ENCODE measurements at places on chromosomes 12 and 14. TPM values are rescaled to one million over a fixed set of nuclear protein-coding genes. Genes with fewer than 3 reads are reported as not detected.

SPATS2 gene
- total RNA-seq, result 14.9 TPM

GRCh38 chr12:28550757-28551704, 360.8 kb downstream of the CCDC91 start:
- DNase-seq, result peak; percentile 88

- no peak for DNase-seq
These were observed 319.5 kb downstream of the FUT8 start for GRCh38 chr14:65731933-65732506.

- no peak for DNase-seq
These were observed 160.5 kb downstream of the PAH start for GRCh38 chr12:102756530-102756929.

DNA sequence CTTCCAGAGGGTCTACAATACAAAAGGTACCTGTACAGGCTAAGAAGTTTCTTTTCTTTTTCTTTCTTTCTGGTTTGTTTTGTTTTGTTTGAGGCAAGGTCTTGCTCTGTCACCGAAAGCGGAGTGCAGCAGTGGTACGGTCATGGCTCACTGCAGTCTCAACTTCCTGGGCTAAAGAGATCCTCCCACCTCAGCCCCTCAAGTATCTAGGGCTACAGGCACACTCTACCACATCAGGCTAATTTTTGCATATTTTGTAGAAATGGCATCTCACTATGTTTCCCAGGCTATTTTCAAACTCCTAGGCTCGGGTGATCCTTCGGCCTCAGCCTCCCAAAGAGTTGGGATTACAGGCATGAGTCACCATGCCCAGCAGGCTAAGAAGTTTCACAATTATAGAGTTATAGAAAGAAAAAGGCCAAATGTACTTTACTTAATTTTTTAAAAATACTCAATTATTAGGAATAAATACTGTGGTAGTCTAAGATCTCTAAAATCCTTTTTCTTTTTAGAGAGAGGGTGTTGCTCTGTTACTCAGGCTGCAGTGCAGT, 3.0 kb upstream of the PIGH start:
- DNase-seq, result no peak

CLEC6A gene
- not detected for total RNA-seq

DNA sequence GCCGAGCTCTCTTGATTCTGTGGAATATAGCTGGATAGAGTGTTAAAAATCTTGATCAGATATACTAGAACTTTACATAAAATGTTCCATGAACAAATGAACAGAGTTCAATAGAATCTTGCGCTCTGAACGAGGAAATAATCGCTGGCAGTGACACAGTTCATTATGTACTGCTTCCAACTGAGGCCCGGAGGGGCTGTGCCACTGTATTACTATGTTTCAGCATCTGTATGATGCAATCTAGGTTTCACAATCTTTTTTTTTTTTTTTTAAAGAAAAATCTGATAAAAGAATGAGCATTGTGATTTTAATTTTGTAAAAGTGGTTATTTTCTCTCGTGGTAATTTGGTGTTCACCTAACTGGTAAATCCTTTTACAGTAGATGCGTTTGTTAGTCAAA, 77.2 kb downstream of the FERMT2 start:
- DNase-seq, result no peak

DNA sequence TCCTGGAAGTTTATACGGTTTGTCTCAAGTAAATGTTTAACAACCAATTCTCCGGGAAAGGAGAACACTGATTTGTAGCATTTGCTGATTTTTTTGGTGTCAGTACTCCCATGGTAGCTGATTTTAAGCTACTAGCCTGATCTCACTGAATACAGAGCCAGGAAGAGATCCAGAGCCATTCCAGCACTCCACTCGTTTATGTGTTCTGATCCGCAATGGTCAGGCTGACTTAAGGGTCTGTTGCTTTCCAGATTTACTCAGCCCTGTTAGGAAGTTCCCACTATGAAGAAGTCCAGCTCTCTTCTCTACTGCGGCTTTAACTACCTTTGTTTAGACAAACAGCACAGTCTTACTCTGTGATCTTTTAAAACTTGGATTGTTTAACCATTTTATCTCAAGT, 38.0 kb upstream of the NID2 start:
- DNase-seq, result peak; percentile 79

DNA sequence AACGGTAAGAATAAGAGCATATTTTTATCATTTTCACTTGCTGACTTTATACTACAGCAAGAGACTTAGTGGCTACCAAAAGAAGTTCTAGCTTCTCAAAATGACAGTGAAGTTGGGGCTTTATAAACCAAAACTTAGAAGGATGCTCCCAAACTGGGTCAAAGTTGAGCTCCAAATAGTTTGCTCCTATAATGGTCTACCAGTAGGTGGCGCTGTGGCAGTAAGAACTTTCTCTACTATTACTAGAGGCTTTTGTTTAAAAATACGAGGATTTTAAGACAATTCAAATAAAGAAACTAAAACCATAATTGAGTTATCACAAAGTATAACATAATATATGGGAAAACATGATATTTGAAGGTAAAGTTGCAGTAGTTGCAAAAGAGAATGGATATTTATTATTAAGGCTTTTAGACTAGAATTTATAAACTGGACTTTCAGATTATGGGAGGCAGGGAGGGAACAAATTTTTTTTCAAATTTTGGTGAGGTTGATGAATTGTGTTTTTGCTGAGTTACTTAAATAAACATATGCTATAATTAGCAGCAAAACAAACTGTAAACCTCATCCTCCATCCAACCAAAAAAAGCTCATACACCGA, 75.0 kb downstream of the TGFB3 start:
- no peak for DNase-seq

DNA sequence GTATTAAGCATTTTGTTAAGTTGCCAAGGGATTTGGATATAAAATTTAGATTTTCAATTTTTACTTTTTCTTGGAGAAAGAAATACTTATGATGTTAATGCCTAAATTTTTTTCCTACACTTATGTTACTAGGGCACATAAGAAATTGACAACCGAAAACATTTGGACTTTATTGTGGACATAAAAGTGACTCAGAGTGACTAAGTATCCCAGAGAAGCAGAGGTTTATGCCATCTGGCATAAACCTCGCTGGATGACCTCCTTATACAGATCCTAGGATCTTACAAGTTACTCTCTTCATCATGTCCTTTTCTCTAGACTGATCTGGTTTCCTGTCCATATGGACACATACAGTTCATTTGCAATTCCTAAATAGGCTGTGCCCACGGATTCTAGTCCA, 89.8 kb downstream of the RERG start:
- no peak for DNase-seq

- no peak for DNase-seq
These were observed 138.2 kb upstream of the TSPAN8 start for GRCh38 chr12:71295953-71296352.

- no peak for DNase-seq
These were observed 83.7 kb upstream of the ETV6 start for GRCh38 chr12:11565752-11566151.

KCNMB4 gene
- 0.51 TPM for total RNA-seq

DNA sequence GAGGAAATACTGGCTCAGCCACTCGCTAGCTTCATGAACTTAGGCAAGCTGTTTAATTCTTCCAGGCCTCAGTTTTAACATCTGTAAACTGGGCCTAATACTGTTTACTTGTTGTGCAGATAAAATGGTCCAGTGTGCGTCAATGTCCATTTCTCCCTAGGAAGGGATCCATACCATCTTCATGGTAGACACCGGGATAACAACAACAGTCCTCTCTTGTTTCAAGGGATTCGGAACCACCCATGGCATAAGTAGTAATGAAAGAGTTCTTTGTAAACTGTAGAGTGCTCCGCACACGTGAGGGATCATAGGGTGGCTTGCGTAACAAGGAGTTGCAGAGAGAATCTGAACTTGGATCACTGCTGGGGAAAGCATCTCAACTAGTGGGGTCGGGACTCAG, 17.3 kb upstream of the CHGA start:
- DNase-seq, result no peak

- no peak for DNase-seq
These were observed 1168.5 kb upstream of the FLRT2 start for GRCh38 chr14:84361476-84361875.

TSPAN9 gene
- 20.5 TPM for total RNA-seq

DNA sequence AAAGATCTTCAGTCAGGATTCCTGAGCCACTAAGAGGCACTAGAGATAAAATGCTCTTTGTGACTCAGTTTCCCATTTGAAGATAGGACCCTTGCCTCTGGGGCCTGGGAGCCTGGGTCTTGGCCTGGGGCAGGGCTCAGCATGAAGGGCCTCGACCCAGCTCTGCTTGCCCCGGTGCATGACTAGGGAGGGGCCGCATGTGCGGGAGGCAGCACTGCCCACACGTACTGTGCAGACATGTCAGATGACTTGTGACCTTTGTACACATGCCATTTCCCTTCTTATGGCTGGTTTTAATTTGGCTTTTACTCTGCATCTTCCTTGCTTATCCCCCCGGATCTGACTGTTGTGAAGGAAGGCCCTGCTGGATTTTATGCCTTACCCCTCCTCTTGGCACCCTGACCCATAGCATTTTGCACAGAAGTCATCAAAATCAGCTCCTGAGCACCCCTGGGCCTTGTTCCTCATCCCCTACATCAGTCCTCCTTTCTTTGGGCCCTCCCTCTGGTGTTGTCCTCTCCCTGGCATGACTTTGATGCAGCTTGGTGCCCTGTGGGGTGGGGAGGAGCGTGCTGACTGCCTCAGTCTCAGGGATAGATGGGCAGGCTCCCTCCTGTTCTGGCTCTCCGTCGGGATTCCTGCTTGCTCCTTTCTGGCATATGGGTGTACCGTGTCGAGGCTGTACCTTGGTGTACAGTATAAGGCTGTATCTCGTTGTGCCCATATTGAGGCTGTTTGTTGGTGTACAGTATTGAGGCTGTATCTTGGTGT, 4.4 kb downstream of the CLSTN3 start:
- DNase-seq, result no peak

GRCh38 chr14:87834594-87834993, 158.4 kb downstream of the GALC start:
- no peak for DNase-seq

GZMH gene
- not detected for total RNA-seq

DNA sequence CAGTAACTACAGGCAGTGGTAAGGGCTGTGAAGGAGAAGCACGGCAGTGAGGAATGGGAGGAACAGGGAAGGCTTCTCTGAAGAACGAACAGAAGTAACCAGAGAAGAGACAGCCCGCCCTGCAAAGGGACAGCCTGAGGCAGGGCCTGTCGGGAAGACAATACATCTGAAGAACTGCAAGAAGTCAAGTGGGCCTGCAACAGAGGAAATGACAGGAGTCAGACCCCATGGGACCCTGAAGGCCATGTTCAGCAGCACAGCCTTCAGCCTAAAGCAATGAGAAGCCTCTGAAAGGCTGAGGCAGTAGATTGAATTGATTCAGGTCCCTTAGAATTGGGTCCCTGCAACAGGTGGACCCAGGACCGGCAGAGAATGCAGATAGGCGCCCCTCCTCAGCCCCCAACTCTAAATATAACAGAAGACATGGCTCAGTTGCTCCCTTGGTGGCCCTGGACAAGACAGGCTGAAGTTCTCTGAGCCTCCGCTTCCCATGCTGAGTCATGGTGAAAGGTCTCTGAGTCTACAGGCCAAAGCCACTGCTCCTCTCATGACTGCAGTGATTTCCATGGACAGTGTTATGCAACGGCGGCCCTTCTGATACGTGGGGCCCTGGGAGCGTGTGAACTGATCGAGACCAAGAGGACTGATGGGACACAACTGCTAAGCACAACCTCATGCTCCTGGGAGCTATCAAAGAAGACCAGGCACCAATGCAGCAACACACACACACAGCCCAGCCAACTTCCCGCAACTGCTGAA, 10.8 kb upstream of the ACTR6 start:
- DNase-seq, result no peak

GRCh38 chr14:90321891-90322290, 9.8 kb downstream of the NRDE2 start:
- no peak for DNase-seq

SIX4 gene
- total RNA-seq, result 11.4 TPM

GRCh38 chr14:96416292-96416691, 24.4 kb downstream of the AK7 start:
- DNase-seq, result no peak

- DNase-seq, result no peak
These were observed 4.7 kb upstream of the GPATCH2L start for GRCh38 chr14:76146976-76147375.

BTBD6 gene
- total RNA-seq, result 64.1 TPM

RND1 gene
- total RNA-seq, result 8.9 TPM

DNA sequence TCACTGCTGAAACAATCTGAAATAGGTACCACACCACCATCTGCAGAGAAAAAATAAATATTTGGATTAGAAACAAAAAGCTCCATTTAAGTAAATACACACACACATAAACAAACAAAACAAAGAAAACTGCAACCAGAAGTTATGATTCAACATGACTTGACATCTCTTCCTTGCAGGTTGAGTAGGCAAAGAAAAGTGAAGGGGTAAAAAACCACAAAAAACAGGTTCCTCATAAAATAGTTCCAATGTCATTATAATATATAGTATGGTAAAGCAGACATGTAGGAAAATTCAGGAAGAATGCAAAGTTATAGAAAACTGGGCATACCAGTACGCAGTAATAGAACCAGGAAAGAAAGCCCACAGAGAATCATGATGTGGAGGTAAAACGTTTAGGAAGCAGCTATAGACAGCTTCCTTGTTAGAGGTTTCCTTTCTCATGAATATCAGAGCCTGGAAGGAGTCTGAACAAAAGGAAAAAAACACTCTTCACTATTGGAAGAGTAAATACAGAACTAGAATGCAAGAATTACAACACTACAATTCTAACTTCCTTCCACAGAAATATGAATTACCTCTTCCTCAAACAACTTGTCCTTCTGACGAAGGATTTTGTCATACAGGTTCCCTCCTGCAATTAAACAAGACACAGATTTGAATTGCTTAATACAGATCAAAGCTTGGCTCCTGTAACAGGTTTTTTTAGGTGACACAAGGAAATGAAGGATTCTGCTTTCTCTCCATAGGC, 6.1 kb downstream of the NEK9 start:
- DNase-seq, result no peak

GRCh38 chr14:68716698-68717097, 76.2 kb downstream of the ZFP36L1 start:
- DNase-seq, result no peak

CD163L1 gene
- total RNA-seq, result 1.7 TPM

DNA sequence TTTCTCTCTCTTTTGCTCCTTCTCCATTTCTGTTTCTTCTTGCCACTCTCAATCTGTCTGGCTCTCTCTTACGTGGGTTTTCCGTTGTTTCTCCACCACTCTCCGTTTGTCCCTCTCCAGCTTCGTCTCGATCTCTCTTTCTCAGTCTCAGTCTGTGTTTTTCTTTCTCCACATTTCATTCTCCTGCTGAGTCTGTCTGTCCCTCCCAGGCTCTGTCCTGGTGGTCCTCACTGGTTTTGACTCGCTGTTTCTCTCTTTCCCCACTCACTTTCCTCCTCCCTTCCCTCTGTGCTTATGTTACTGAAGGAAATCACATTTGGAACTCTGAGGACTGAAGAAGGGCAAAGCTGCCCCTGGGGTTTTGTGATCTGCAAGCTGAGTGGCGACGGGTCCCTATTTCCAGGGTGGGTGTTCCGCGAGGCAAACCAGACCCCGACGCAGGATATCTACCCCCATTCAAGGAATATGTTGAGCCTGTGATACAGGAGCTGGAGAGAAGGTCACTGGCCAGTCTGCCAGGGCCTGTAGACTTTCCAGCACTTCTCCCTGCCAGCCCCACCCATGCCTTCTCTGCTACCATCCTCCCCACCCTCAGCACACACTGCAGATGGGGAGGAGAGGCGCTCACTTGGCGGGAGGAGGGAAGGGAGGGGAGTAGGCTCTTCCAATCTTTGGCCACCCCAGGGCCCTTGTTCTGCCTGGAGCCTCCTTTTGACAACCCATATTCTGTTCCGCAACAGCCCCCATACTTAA, 102.7 kb upstream of the MAP1LC3B2 start:
- DNase-seq, result no peak

TPCN1 gene
- 16.9 TPM for total RNA-seq

GLT8D2 gene
- 2.0 TPM for total RNA-seq

SLC17A8 gene
- total RNA-seq, result not detected

MAP1LC3B2 gene
- total RNA-seq, result not detected
